ENCODE measurements at places on chromosomes 4 and X.

- DNase-seq = no peak
Measured at GRCh38 chr4:39587881-39588280, 50.8 kb downstream of the SMIM14 start.

DNA sequence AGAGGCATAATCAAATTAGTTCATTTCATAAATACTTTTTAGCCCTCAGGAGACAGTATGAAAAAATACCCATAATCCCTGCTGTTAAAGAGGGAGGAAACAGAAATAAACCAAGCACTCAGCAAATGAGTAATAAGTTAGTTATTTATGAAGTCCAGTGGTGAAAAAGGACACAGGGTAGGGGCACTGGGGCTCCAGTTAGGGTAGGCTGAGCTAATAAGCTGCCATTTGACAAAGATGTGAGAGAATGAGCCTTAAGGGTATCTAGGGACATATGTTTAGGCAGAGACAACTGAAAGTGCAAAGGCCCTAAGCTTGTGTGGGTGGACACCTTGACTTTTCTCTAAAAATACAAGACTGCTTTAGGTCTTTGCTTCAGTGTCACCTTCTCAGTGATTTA, 94.4 kb downstream of the IL15 start:
- DNase-seq = no peak

DNA sequence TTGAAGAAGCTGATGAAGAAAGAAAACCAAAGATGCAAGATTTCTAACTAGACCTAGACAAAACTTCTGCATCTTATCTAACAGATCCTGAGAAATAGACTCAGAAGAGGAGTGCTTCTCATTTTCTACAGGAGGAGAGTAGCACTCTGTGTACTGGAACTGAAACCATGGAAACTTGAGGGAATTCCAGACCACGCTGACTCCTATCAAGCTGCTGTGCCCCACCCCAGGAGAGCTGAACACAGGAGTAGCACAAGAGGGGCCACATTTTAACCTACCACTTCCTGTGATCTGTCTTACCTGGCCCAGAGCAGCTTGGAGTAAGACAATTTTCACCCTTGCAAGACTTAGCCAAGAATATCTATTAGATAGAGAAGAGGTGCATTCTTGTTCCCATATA, 248.9 kb downstream of the SCFD2 start:
- no peak for DNase-seq

- no peak for DNase-seq
Measured at GRCh38 chr4:171956678-171957077, 143.5 kb downstream of the GALNTL6 start.

- no peak for DNase-seq
Measured at GRCh38 chrX:128717635-128718578, 665.7 kb upstream of the ACTRT1 start.

GRCh38 chrX:110915111-110915510, 119.5 kb upstream of the CHRDL1 start:
- no peak for DNase-seq

- no peak for DNase-seq
Measured at GRCh38 chr4:114383067-114383466, 215.5 kb upstream of the UGT8 start.

DNA sequence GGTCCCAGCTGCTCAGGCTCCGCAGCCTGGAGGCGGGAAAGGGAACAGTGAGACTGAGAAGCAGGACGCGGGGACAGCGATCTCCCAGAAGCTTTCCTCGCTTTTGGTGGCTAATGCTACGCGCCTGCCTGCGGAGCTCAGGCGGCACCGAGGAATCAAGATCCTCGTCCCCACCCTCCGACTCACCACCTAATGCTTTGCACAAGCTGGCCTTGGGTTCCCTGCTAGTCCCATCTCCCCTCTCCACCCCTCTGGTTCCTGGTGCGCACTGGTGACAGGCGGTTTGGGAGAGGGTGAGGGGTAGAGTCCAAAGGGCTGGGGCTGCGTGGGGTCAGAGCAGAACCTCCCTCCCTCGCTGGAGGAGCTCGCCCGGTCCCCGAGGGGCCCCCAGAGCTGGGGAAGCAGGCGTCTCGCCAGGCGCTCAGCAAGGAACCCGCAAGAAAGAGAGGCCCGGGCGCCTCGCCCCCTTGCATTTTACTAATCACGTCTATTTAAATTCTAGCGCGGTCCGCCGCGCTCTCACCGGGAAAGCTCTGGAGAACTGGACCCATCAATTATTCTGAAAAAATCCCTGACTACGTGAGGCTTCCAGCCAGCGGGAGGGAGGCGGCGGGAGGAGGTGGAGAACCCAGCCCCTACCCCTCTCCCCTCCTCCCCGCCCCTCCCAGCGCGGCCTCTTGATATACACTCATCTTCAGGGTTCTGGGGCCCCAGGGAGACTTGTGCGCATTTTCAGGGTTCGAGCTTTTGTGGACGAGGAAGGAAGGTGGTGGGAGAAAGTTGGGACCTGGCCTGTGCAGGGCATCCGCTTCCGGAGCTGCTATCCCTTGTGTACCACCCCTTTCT, 9.1 kb downstream of the POU4F2 start:
- DNase-seq = no peak

GRCh38 chr4:67909905-67910584, 26.2 kb upstream of the TMPRSS11D start:
- no peak for DNase-seq

DNA sequence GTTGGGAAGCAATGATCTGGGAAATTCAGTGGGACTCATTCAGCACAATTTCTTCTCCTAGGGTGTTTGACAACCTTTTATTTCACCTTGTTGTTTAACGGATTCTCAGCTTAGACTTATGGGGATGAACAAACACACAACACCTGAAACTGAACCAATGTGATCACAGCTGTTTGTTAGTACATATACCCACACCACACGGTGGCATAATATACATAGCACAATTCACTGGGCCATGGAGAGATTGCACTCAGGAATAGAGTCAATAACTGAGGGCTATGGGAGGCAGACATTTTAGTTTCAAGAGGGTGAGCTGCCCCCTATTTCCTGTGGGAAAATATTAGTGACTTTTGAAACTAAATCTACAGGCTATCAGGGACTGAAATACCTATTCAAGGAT, 148.0 kb downstream of the PARM1 start:
- DNase-seq = no peak

- no peak for DNase-seq
Measured at GRCh38 chr4:2078584-2078983, 19.5 kb downstream of the NAT8L start.

DNA sequence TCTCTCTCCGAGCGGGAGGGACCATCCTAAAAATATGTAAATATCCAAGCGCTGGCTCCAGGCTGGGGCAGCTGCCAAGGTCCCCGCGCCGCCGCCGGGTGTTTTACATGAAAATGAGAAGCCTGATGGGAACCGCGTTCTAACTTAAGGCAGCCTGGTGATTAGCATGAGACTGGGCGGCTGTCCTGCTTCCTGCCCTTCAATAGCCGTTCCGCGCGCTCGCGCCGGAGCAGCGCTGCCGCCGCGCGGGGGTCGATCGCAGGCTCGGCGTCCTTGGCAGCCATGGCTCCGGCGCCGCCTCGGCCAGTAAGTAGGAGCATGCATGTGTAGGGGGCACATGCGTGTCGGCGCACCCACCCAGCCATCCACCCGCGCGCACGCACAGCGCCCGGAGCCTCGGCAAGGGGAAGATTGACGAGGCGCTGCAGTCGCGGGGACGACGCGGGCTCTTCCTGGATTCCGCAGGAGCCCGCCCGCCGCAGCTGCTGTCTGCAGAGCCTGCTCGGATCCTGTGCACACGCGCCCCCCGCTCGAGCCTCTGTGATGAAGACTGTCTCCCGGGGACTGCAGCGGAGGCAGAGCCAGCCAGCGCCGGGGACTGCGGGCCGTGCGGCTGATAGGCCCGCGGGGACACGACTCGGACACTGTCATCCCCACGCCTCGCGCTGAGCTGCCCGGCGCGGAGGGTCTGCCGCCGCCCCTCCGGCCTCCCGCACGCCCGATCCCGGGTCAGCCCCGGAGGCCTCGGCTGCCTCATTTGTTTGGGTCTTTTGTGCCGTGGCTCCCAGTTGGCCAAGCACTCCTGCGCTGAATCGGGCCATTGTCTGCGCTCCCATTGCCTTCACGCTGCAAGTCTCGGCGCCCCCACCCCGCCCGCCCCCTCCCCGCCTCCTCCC, 734 bp downstream of the STOX2 start:
- peak; percentile 19 for DNase-seq

- DNase-seq = no peak
Measured at GRCh38 chr4:91620952-91621351, 682.8 kb upstream of the GRID2 start.

Measured in uterus (tissue), 4 donors.